ENCODE measurements at places on chromosomes 12 and 14.

- no peak for DNase-seq
Observed at GRCh38 chr12:103441437-103442181, 54.2 kb downstream of the C12orf42 start.

GRCh38 chr12:49279706-49280159 is 14.9 kb downstream of the TUBA1C start:
- no peak for DNase-seq

DNA sequence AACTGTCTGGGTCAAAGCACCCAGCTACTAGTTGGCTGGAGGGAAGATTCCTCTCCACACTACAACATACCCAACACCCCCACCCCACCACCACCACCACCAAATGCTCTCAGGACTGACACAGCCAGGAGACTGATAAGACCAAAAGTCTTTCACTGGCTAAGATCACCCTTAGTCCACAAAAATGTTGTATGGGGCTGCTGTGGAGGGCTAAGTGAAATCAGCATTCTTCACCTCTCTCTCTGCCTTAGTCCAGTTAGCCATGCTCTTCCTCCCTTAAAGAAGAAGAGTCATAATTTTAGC is 106.2 kb downstream of the NUAK1 start:
- no peak for DNase-seq

- DNase-seq = no peak
Observed at GRCh38 chr14:22666203-22666893, 22.2 kb upstream of the OR6J1 start.

DNA sequence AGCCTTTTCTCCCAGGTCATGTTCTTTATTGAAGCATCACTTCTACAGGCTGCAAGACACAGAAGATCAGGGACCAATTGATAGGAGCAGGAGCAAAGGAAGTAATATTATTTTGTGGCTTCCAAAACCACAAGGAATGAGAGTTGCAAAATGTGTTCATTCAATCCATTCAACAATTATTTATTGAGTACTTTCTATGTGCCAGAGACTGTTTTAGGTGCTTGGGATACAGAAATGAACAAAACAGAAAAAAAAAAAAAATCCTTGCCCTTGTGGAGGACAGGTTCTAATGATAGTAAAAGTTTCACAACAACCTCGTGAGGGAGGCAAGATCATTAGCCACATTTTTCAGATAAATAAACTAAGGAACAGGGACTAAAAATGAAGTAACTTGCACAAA is 20.1 kb upstream of the DACT1 start:
- no peak for DNase-seq

- DNase-seq = no peak
Observed at GRCh38 chr12:125552295-125552694, 487.1 kb downstream of the AACS start.

- DNase-seq = no peak
Observed at GRCh38 chr14:85687456-85687855, 157.5 kb downstream of the FLRT2 start.

DNA sequence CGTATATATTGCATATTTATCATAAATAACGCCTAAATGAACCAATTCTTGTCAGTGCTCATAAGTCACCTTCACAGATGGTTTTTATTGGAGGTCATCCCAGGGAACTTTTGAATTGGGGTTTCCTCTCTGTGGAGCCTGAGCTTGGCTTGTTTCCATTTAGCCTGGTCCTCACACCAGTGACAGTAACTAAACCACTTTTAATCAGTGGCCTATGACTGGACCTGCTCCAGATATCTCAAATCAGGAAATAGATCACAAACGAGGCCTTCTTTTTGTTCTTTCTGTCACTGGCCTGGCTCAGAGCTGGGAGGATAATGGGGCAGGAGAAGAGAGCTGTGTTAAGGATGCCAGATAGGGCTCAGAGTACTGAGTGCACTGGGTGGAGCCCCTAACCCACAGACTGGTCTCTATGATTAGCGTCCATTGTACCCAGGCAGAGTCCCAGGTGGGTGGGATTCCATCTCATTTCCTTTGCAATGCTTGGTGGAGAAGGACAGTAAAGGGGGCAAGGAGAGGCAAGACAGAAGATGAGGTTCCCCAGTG is 92.4 kb downstream of the NUAK1 start:
- DNase-seq = no peak

GRCh38 chr14:69719501-69719951 is 47.4 kb upstream of the SRSF5 start:
- DNase-seq = no peak

DNA sequence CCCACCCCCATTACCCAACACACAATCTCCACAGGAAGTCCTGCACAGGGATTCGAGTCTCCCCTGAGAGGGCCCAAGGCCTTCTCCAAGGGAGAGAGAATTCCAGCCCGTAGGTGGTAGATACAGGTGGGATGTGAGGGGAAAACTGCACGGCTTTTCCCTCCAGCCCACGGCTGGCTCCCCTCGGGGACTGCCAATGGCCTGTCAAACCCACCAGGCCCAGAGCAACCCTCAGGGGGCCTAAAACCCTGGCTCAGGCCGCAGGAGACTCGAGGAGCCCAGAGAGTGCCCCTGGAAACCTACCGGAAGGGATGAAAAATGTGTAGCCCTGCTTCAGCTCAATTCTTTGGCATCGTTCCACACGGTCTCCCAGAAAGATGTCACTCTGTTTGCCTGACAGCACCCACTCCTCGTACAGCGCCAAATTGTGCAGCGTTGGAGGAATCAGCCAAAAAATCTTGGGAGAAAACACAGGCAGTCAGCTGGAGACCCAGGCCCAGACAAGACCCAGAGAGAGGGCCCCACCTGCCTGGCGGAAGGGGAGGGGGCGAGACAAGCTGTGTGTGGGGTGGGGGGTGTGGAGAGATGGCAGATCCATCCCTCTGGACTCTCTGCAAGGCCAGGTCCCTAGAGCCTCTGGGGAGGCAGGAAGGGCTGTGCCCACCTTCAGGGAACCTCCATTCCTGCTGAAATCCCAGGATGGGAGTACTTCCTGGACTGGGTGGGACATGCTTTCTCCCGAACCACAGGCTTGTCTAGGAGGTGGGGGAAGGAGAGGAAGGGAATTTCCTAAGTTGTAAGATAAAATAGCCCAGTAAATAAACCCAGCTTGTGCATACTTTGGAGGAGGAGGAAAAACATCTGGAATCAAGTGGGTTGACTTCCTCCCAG is 48.1 kb downstream of the KDM2B start:
- no peak for DNase-seq

- no peak for DNase-seq
Observed at GRCh38 chr12:97800561-97800960, 338.0 kb downstream of the RMST start.

DNA sequence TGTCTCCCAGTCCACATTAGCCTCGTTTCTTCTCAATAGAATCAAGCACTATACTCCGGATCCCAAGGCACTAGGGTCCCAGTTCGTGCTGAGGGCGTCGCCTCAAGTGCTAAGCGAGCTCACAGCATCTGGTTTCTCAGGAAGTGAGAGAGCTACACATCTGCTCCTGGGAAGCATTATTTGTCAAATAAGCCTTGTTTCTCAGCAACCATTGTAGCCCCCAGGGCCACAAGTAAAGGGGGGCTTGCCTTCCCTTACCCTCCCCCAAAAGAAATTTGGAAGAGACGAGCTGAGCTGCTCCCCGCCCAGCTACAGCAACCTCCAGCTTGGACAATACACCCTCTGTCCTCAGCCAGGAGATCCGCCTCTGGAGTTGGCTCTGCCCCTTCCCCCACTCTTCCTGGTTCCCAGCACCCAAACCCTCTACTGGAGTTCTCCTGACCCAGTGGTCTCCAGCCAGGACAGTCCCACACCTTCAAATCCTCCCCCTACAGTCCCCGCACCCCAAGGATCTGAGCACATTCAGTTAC is 5.7 kb upstream of the TNS2 start:
- DNase-seq = no peak

- no peak for DNase-seq
Observed at GRCh38 chr14:69695322-69696203, 71.4 kb upstream of the SRSF5 start.

DNA sequence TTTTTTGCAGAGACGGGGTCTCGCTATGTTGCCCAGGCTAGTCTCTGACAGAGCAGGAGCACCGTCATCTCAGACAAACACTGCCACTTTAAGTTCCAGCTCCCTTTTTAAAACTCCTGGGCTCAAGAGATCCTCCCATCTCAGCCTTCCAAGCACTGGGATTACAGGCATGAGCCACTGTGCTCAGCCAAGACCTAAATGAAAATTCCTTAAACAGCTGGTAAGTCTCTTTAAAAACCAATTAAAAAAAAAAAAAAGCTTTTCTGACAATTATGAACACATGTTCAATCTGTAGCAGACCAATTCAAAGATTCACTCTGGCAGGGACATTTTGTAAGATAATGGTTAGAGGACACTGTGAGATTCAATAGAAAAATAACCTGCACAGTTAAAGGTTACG is 77.8 kb downstream of the HECTD4 start:
- DNase-seq = no peak

- DNase-seq = peak; percentile 98
Observed at GRCh38 chr12:93127582-93128331, 198.7 kb upstream of the EEA1 start.

GRCh38 chr14:90444077-90444696 is 47.4 kb downstream of the CALM1 start:
- no peak for DNase-seq

DNA sequence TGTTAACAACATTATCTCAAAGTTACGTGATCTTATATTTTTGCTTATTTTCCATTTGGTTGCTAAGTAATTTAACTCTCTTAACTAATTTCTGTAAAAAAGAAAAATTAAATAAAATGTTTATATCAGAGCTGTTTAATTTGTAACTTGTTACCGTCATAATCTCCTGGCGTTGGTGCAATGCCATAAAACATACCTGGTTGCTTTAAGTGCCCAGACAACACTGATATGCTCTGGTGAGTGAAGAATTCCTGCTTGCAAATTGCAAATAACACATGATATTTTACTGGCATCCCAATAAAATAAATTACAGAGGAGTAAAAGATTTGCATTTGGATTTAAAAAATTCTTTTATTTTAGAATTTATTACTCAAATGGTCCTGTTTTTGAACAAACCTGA is 640.1 kb upstream of the MIS18BP1 start:
- DNase-seq = no peak

GRCh38 chr12:92690601-92691000 is 12.2 kb upstream of the PLEKHG7 start:
- DNase-seq = no peak

DNA sequence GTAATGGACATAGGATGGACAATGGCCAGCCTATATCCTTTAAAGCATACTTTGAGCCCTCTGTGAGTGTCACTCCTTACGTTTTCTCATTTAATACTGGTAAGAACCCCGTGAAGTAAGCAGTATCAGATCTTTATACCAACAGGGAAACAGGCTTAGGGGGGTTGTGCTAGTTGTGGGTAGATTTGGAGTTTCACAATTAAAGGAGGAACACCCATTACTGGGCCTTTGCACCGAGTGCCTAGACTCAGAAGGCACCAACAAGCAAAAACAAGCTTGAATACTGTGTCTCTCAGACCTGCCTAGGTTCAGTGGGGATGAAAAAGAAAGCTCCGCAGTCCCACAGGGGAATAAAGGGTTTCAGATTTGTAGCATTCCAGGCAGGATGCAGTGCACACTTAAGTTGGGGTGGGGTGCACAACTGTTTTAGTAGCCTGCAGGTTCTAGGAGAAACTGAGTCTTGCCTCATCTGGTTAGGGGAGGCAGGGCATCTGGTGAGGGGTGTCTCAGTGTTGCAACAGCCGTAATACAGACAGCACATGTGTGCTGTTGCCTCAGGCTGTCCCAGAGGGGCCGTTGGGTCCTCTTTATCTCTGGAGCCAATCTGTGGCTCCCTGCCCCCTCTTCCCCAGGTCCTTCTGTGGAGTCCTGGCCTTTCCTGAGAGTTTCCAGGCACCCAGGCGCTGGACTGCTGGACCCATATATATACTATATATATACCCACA is 51.2 kb downstream of the IRAK3 start:
- no peak for DNase-seq

DNA sequence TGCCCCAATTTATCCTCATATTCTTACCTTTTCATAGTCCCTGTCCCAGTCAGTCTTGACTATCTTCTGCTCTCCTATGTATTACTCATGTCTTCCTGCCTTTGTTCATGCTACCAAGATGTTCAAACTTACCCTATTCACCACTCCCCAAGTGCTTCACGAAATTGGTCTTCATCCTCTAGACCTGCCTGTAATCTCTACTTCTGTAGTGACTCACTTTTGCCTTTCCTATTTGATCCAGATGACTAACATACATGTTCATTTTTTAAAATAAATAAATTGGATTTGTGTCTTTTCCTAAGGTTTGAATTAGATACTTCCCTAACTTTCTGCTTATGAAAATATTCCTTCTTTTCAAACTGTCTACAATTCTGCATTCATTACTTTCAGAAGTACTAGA is 107.7 kb upstream of the PPM1H start:
- no peak for DNase-seq

DNA sequence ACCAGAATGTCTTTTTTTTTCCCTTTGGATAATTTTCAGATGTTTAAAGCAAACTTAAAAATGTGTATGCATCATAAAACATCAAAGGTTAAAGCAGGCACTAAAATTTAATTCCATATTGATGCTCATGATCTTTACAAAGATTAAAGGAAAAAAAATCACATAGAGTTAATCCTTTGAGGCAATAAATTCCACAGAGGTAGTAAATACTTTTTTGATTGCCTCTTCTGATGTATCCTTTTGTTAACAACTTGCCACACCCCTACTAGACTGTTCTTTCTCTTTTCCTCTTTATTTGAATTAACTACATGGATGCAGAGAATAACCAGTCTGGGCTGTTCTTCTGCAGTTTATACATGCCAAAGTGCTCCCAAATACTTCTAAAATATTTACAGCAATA is 45.2 kb upstream of the KCNJ8 start:
- no peak for DNase-seq

DNA sequence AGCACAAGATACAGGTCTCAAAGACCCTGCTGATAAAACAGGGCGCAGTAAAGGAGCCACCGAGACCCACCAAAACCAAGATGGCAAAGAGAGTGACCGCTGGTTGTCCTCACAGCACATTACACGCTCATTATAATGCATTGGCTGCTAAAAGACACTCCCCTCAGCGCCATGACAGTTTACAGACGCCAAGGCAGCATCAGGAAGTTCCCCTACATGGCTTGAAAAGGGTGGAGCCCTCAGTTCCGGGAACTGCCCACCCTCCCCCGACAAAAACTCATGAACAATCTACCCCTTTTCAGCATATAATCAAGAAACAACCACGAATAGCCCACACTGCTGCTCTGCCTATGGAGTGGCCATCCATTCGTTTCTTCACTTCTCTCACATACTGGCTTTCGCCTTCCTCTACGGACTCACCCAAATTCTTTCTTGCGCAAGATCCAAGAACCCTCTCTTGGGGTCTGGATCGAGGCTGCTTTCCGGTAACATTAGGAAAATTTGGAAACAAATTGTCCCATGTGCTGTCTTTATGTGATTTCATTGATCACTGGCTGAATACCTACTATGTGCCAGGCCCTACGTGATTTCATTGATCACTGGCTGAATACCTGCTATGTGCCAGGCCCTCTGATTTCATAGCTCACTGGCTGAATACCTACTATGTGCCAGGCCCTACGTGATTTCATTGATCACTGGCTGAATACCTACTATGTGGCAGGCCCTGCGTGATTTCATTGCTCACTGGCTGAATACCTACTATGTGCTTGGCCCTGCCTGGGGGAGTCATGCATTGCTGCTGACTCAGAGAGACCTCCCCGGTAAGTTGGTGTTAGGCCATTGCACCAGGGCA is 126.4 kb downstream of the PIWIL1 start:
- no peak for DNase-seq

GRCh38 chr12:68559984-68560850 is 50.5 kb upstream of the RAP1B start:
- DNase-seq = no peak
